ENCODE measurements at places on chromosomes 7 and 10.

- DNase-seq: no peak
These were observed 26.7 kb downstream of the ZCWPW1 start for GRCh38 chr7:100401811-100402210.

DNA sequence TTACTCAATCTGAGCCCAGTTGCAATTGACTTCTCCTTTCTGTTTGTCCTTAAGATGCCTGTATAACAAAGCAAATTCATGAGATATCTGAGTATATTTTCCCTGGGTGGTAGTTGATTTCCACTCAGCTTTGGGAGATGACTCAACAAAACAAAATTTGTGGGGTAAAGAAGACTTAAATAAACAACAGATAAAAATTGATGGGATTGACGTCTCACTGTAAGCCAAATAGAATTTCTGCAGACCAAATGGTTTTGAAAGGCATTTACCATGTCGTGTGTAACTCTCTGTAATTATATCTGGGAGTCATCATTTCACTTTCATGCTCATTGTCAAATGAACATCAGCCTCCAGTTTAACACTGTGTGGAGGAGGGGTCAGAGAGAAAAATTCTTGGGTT is 255.4 kb upstream of the MYO3A start:
- DNase-seq: no peak

- DNase-seq: no peak
These were observed 8.6 kb downstream of the FBXW4 start for GRCh38 chr10:101686133-101686925.

- DNase-seq: no peak
These were observed 5.1 kb downstream of the TSPAN14 start for GRCh38 chr10:80459047-80459865.

DNA sequence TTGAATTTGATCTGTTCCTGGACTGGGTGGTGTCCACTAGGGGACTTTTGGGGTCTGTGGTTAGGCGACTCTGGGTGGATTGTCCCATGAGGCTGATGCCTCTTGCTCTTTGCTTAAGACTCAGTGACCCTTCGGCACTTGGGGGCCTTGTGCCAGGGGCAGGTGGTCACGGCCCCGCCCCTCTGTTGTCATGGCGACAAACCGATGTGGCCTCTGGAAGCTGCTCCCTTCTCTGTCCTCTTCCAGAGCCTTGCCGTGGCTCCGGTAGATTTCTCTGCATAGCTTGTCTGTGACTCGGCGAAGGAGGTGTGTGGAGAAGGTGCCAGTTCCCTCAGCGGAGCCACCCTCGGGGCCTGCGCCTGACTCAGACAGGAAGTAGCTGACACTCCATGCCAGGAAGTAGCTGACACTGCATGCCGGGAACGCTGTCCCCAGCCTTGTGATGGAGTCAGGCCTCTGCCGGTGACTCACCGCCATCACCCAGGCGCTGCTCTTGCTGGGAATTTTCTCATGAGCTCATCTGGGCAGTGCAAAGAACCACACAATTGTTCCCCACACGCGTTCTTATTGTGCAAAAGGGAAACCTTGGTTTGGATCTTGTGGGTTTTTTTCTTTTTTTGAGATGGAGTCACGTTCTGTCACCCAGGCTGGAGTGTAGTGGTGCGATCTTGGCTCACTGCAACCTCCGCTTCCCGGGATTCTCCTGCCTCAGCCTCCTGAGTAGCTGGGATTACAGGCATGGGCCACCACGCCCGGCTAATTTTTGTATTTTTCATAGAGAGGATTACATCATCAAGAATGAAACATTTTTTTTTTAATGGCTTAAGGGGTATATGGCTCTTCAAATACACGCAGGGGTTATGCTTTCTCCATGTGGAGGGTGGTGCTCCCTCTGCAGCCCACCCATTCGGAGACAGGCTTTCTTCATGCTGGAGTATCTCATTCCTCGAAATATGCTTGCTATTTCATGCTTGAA is 72.6 kb downstream of the PFKFB3 start:
- DNase-seq: peak; percentile 60

DNA sequence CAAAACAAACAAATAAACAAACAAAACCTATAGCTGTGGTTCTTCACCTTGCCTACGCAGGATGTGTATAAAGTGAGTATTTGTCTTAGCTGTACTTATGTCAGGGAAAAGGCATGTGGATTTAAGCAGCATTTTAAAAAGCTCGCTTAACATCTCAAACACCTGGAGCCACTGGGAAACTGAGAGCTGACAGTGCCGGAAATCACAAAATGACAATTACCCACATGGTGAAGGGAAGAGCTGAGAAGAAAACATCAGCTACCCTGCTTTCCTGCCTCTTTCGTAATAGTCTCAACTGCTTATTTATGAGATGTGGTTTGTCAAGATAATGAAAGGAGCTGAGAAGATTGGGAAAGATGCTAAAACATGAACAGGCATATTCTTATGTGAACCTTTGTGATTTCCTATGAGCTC is 31.1 kb upstream of the MSMB start:
- DNase-seq: no peak

DNA sequence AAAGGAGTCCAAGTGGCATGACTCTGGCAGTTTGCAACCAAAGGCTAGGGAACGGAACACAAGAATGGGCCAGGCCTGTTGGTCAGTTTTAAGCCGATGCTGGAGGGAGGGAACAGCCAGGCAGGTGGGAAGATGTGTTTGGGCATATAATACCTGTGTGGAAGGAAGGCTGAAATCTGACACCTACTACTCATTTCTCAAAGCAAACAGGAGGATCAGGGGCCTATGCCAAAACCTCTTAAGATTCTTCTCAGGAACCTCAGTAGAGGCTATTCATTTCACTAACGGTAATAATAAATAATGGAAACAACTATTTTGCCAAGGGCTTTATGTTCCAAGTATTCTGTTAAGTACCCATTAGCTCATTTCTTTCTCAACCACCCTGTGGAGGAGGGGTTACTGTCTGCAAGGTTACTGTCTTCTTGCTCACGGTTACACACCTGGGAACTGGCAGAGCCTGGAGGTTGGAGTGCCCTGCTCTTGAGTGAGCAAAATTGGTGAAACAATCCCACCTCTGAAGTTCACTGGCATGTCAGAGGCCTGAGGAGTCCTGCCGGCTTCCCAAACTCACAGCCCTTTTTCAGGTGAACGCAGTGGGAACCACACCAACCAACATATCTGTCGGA is 35.5 kb downstream of the GOT1 start:
- no peak for DNase-seq

- DNase-seq: no peak
These were observed 84.2 kb upstream of the STEAP1B start for GRCh38 chr7:22584179-22584578.

- DNase-seq: no peak
These were observed 57.3 kb downstream of the FAM53B start for GRCh38 chr10:124686707-124687376.

DNA sequence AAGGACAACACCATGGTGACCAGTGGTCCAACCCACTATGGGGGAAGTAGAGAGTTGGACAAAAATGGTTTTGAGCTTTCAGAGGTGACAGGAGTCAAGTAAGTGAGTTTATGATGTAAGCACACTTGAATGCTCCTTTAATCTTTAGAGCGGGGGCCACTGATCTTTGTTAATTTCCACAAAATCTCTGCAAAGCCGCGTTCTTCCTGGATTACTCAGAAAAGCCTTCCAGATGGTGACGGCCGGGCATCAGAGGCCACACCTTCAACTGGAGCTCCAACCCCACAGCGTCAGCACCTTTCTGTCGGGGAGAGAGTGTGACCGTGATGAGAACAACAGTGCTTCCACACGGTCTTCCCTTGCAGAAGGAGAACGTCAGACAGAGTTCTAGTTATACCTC is 35.2 kb upstream of the KLF6 start:
- no peak for DNase-seq

- peak; percentile 92 for DNase-seq
These were observed at the start of gene SYPL1 for GRCh38 chr7:106112118-106112971. SYPL1 (minus strand) TSS chr7:106112312; CDS start chr7:106112208, 104 bp downstream.

GRCh38 chr10:99619090-99619800 is 994 bp downstream of the SLC25A28 start:
- no peak for DNase-seq

DNA sequence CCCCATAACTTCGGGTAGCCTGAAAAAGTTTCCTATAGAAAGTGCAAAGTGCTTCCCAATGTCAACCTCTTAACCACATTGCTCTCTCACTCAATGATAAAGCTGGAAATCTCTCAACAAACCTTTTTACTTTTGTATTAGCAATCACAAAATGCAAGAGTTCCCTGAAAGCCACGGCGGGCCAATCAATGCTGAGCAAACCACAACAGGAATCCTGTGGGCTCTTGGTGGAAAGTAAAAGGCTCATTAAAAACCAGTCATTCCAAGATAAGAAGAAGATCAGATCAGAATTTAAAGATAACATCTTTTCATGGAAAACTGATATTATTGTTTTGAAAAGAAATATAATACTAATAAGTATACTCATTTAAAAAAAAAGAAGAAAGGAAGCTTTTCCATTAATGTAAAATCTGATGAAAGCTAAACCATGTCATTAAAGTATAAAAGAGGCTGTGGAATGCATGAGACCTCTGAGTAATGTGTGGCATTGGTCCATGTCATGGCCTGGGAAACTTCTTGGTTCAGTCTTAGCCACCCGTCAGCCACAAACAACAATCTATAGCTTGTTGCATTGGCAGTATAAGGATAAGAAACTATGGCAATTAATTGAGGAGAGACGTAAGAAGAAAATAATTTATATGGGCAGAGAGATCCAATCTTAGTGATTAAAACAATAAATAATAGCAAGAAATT is 1066.1 kb upstream of the SORCS1 start:
- DNase-seq: no peak

- no peak for DNase-seq
These were observed 148.3 kb downstream of the NOC3L start for GRCh38 chr10:94214481-94214893.

DNA sequence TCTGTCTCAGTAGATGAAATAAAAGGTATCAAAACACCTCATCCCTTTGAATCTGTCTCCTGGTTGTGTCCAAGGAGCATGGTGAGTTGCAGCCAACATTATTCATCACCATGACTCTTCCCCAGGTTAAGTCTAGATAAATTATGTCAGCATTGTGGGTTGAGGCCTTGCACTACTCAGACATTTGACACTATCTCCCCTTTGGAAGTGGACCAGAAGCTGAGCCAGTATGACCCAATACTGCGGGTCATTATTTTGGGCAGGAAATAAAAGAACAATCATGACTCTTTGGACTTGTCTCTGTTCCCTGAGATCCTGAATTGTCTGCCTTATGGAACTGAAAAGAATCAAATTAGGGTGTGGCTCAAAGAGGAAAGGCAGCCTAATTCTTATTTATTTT is 168.2 kb upstream of the FAM171A1 start:
- DNase-seq: no peak

GRCh38 chr10:71534568-71535194 is 138.0 kb downstream of the CDH23 start:
- DNase-seq: no peak

DNA sequence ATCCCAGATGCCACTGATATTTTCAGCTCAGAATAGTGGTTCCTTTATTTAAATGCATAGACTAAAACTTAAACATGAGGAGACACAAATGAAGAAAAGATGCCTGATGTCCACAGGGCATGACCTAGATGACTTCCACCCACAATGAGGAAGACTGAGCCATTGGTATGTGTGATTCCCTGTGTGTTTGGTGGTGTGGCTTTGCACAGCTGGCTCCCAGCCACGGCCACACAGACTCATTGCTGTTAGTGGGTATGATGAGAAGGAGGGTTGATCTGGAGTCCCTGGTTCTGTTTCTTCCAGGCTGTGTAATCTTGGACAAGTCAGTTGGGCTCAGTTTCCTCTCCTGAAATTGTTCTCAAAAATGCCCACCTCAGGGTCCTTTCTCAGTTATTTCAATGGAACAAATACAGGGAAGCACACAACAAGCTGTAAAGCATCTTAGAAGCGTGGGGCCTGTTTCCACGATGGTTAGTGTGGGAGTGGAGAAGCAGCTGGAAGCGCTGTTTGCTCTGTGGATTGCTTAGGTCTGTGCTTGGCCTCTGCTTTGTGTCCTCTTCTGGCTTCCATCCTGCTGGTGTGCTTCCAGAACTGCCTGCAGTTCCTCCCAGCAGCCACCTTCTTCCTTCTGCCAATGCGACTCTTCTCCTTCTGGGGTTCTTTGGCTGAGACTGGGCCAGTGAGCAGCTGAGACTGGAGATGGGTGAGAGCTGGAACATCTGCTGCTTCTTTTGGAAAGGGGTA is 303.7 kb downstream of the BMPER start:
- DNase-seq: peak; percentile 79

GRCh38 chr7:131879424-131879823 is 323.0 kb upstream of the PODXL start:
- no peak for DNase-seq

DNA sequence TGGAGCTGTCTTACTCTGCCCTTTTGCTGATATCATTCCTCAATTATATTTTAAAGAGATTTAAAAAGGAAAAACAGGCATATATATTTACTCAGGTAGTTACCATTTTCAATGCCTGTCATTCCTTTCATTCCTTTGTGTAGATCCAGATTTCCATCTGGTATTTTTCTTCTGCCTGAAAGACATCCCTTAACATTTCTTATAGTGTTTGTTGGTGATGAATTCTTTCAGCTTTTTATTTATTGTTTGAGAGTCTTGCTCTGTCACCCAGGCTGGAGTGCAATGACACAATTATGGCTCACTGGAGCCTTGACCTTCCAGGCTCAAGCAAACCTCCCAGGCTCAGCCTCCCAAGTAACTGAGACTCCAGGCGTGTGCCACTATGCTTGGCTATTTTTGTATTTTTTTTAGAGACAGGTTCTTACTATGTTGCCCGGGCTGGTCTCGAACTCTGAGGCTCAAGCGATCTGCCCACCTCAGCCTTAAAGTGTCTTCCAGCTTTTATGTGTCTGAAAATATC is 5.6 kb upstream of the POM121 start:
- DNase-seq: no peak

GRCh38 chr7:154791611-154792010 is 211.3 kb downstream of the PAXIP1 start:
- no peak for DNase-seq

- DNase-seq: no peak
These were observed 167.5 kb downstream of the ARHGAP12 start for GRCh38 chr10:31761156-31761555.

DNA sequence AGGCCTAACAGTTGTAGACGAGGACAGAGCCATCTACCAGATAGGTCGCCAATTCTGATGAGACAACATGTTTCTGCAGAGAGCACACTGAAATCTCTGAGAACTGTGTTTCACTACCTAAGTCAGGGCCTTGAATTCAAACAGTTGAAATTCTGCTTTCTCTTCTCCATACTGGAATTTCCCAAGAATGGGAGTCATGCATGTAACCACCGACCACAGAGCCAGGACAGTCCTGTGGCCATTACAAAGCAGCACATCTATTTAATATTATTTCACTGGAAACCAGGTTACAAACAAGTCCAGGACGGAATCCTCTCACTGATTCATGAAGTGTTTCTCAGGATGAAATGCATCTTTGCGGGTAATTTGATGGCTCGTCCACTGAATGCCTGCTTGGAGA is 62.0 kb upstream of the ST8SIA6 start:
- DNase-seq: no peak

- DNase-seq: no peak
These were observed 70.3 kb downstream of the CYTH3 start for GRCh38 chr7:6202117-6202516.

Data from NCI-H446 (cell line).